Omental fat pad (tissue), 4 donors: ENCODE measurements at places on chromosomes 11 and 22. TPM values are rescaled to one million over a fixed set of nuclear protein-coding genes. Genes with fewer than 3 reads are reported as not detected.

Gene KCTD14
- total RNA-seq: 3.5 TPM

GRCh38 chr11:1876361-1877063 is 15.2 kb downstream of the PRR33 start:
- DNase-seq: no peak

DNA sequence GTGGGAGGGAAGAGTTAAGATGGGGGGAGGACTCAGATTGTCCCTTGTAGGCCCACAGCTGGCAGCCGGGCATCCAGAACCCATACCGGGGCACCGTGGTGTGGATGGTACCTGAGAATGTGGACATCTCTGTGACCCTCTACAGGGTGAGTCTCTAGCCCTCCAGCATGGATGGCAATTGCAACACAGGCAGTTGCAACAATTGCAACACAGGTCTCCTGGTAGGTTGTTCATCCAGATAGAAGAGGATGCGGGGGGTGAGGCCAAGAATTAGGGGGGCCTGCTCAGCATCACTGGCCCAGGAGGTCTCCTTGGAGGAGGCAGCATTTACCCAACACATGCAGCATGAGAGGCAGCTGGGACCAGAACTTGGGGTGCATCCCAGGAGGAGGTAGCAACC is 3.4 kb downstream of the EHBP1L1 start:
- DNase-seq: no peak

- DNase-seq: no peak
Measured at GRCh38 chr11:108398439-108398838, 68.9 kb downstream of the C11orf65 start.

GRCh38 chr11:32472226-32472625 is 36.9 kb upstream of the WT1 start:
- DNase-seq: no peak

DNA sequence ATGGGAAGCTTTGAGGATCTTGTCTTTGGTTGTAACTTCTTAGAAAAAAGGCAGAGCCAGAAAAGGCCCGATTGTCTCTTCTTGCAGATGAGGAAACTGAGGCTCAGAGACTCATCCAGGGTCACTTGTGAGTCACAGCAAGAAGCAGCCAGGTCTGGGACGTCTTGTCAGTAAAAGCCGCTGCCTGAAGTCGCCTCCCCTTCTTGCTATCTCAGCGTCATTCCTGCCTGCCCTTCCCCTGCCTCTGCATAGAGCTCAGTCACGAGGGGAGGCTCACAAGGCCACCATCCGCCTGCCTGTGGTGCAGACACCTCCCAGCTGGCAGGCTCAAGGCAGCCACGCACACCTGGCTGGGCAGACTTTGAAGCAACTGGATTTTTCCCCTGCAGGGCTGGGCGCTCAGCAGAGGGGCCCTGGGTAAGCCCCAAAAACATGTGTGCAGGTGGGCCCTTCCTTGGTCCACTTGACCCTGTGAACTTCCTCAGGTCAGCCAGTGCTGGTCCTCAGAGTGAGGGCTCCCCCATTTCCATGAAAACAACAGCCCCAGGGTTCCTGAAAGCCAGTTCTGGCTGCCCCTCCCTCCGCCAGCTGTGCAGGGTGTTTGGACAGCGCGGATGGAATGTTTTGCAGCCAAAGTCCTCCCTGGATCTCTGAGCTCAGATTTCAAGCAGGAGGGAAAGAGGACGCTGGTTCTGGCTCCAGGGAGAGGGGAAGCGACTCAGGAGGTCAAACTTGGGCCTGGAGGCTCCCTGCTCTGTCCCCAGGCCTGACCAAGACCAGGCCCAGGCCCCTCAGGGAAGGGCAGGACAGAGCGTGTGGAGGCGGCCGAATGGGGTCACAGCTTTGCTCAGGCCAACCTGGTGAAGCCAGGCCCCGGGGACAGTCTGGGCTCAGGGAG is 6.0 kb upstream of the RAB3IL1 start:
- DNase-seq: no peak

Gene GSTT2
- not detected for total RNA-seq

Gene APOBEC3B
- 1.1 TPM for total RNA-seq

DNA sequence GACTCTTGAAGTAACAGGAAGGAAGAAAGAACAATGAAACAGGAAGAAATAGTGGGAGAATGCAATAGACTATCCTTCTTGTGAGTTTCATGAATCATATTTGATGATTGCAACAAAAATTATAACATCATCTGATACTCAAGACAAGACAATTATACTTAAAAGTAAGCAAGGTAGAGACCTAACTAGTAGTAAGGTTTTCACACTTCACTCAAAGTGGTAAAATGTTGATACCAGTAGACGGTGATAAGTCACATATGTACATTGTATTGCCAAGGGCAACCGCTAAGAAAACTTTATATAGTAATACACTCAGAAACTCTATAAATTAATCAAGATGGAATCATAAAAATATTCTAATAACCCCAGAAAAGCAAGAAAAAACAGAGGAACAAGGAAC is 107.8 kb downstream of the CYP2R1 start:
- DNase-seq: no peak

- no peak for DNase-seq
Measured at GRCh38 chr11:38680746-38681145, 2082.7 kb upstream of the RAG2 start.

Gene YIF1A
- total RNA-seq: 116 TPM

DNA sequence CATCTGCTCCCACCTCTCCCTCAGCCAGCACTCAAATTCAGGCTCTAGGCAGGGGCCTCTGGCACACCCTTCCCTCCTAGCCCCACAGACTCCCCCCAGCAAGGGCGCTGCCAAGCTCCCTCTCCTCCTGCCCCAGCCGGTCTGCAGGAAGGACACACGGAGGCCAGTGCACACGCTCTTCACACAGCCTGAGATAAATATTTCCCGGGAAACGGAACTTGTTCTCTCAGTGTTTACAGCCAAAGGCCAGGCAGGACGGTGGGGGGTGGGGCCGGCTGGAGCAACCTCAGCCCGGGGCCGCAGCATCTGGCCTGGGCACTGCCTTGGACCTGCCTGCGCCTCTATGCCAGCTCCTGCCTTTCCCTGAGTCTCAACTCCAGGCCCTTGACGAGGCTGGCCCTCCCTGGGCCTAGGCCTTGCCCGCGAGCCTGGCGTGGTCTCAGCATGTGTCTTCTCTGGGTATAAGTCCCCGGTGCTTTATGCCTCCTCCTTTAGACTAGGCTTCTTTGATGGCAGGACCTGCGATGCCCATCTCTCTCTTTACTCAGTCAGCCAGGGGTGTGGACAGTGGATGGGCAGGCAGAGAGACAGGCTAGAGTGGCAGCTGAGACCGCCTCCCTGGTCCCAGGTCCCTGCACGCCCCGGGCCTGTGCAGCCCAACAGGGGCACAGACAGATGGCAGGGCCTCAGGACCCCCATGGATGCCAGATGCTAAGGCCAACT is 48.4 kb downstream of the PDE2A start:
- DNase-seq: no peak

GRCh38 chr11:74669211-74670160 is 61.7 kb downstream of the CHRDL2 start:
- DNase-seq: no peak

DNA sequence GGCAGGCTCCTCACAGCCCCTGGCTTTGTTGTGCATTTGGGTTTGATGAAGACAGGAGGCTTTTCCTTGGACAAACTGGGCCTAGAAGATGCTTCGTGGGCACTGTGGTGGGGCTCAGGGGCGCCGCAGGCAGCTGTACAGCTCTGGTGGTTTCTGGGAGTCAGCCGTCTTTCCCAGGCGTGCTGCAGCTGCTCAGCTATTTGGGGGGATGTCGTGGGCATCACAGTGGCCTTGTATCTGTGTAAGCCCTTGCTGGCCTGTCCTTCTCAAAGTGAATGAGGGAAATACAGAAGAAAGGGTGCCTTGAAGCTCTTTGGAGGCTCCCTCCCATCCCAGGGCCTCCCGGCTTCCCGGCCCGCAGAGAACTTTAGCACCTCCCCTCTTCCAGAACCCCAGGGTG is 89.5 kb downstream of the TBC1D22A start:
- no peak for DNase-seq

DNA sequence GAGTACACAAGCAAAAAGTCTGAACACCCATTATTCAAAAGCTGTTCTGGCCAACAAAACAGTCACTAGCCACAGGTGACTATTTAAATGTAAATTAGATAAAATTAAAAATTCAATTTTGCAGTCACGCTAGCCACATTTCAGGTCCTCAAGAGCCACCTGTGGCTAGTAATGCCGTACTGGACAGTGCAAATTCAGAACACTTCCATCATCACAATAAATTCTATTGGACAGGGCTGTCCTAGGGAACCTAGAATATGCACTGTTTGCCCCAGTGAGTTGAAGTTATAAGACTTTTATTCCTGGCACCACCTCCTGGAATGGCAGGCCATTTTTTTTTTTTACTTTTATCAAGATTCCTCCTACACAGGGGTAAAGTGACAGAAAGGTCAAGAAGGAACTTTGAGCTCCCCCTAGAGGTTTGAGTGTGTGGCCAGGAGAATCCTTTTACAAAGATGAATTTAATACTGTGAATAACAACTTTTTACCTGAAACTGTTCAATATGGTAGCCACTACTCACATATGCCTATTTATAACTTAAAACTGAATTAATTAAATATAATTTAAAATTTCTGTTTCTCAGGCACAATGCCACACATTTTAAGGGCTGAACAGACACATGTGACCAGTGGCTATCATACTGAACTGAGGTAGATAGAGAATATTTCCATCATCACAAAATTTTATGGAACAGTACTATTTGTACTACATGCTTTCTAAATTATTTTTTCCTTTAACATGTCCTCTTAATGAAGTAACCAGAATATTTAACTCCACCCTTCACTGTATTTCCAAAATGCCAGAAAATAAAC is 6.5 kb downstream of the MSANTD2 start:
- no peak for DNase-seq

GRCh38 chr11:36635066-36635862 is 37.2 kb upstream of the RAG2 start:
- no peak for DNase-seq
